ENCODE measurements at places on chromosomes 1 and 21.

- DNase-seq, result no peak
Measured at GRCh38 chr1:39866767-39867166, 16.5 kb downstream of the TRIT1 start.

- DNase-seq, result no peak
Measured at GRCh38 chr1:45924736-45925135, 121.3 kb downstream of the MAST2 start.

DNA sequence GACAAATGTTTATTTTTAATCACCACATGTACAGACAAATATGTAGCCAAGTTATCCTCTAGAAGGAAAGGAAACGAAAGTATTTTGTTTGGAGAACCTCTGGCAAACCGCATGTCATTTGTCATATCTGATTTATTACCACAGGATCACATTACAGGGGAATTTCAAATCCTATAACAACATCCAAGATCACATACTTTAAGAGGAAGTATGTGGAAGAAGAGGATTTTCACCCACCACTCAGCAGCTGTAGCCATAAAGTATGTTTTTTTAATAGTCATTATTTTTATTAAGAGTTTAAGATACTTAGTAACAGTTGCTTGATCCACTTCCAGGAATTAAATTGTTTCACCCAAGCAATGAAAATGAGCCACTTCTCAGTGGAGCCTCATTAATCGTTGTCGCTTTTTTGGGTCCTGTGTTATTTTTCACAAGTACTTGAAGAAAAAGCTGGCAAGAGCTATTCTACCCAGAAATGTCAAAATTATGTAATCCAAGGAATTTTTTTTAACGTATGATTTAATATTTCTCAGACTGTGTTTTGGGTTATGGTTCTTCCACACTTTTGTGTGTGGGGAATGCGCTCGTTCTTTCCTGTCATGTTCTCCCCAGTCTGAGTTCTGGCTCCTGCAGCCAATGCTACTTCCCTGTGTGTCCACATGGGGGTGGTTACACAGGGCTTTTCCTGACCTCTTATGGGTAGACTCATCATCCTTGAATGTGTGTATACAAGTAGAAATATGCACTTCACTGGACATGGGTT lies 6.9 kb downstream of the SERTAD4 start:
- DNase-seq, result no peak

GRCh38 chr1:55747408-55747841 lies 532.3 kb upstream of the USP24 start:
- DNase-seq, result no peak

GRCh38 chr1:203441766-203442165 lies 33.8 kb upstream of the PRELP start:
- DNase-seq, result no peak

DNA sequence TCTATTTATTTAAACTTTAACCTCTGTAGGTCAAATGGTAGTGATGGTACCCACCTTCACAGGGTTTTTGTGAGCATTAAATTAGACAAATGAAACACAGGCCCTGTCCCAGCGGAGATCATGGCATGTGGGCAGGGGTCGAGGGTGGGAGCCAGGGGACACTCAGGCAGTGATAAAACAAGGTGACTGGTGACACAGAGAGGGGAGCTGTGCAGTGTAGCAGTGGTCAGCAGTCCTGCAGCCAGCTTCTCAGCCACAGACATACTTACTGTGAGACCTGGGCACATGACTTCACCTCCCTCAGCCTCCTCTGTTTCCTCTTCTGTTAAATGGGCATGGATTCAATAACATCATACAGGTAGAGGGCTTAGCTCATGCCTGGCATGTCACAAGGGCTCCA lies 44.9 kb downstream of the SRRM1 start:
- no peak for DNase-seq

DNA sequence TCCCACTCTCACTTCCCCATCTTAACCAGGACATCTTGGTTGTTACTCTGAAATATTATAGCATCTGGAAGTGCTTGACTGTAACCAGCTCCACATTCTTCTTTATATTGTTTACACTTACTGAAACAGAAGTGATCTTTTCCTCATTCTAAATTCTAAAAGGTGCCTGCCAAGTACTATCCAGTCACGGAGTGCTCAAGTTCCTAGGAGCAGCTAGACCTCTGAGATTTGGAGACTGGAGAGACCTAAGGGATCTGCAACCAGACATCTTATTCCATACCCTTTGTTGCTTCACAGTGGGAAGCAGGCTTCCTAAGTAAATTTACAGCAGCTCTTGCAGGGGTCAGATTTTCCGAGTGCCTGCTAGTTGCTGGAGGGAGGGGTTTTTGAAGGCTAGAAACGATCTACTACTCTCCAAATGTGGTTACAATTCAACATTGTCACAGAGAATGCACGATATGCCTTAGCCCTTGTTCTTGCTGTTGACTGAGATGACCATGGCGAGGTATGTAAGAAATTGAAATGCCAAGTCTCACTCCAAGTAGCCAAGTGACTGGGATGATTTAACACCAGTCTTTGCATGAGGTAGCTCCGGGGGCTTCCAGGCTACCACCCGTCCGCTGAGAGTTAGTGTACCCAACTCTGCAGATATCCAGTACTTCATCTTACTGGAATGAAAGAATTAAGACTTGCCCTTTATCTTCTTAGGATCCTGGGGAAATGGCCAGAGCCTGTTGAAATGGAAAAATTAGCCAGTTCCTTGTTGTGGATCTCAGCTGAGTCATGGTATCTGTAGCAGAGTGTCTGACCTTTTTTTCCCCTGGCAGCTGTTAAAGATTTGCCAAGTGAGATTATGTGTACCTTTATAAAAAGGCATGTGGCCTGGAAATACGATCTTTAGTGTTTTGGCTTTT lies 150.8 kb downstream of the MAST2 start:
- no peak for DNase-seq

GRCh38 chr21:41866274-41866809 lies 12.8 kb downstream of the PRDM15 start:
- DNase-seq, result no peak

DNA sequence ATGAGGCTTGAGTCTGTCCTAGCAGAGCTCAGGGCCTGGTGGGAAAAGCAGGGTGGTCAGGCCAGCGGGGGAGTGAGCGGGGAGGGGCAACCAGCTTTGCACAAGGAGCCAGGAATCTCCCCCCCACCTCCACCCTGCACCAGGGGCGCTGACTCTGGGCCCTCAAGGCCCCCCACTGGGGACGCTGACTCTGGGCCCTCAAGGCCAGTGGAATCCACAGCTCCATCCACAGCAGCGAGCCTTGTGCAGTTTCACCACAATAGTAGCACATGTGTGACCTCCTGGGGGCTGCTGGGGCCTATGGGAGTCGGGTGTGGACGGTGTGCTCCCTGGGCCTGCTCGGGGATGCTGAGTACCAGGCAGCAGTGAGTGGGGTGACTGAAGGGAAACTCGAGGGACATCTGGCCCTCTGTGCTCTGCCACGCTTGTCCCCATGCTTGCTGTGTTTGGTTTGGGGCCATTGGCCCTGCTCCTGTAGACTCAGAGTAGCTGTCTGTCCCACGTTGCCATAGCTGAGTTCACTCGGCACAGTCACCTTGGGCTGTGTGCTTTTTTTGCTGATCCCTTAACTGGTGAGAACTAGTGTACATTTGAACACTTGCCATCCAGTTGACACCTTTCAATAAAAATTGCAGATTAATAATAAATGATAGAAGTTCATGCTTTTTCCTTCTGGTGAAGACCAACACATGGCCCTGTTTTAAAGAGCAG lies 89.2 kb downstream of the ADARB1 start:
- DNase-seq, result no peak

DNA sequence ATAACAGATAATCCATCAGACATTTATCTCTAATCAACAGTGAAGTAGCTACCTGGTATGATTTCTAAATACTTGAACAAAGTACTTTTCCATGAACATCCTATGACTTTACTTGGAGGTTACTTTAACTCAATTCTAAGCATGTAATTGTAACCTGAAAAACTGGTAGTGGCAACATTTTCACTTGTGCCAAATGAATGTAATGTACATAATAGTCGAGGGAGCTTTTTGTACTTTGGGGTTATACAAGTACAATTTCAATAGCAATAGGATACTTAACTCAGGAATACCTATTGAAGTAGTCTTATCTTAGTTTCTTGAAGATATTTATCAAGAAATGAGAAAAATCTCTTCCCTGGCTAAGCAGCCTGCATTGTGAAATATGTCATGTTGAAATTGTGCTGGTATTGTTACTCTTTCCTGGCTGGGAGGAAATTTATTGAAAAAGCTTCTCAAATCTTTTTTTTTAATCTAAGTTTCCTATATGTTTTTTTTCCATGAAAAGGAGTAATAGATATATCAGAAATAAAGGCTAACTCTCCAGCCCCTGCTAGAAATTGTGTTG lies 33.7 kb upstream of the CACYBP start:
- DNase-seq, result no peak

- DNase-seq, result no peak
Measured at GRCh38 chr1:67838180-67838910, 5.1 kb upstream of the GNG12 start.

DNA sequence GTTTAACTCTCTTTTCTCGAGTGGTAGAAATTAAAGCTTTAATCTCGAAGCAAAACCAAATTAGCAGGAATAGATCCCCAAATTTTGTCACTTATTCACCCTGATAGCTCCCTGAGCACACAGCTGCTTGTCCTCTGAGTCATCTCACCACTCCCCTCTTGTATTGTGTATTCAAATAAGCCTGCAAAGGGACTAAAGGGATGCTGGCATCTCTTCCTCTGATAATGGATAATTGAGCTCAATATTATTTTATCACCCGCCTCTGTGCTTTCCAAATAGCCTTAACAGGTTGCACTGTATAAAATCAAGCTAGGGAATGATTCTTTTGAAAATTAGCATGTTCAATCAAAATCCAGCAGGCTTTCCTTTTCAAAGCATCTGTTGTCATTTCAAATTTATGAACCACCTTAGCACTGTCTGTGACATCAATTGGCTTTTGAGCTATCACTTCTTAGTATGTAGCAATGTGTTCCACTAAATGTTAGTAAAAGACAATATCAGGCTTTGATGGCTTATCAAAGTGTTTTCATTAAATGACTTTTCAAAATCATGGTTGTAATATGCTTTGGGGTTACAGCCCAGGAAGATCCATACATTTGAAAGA lies 561.6 kb downstream of the PLA2G4A start:
- DNase-seq, result no peak

GRCh38 chr1:9201401-9202239 lies 33.0 kb upstream of the H6PD start:
- no peak for DNase-seq

- DNase-seq, result peak; percentile 71
Measured at GRCh38 chr1:11893907-11894251, 32.3 kb downstream of the KIAA2013 start.

Data from stimulated activated CD4-positive, alpha-beta T cell treated with anti-CD3 and anti-CD28 coated beads, Interleukin-2, amount 100 ng/mL, for 48 hours (primary cell).